ENCODE measurements at places on chromosomes 7 and 10.

GRCh38 chr7:124086843-124087242 lies 54.0 kb upstream of the TMEM229A start:
- no peak for DNase-seq

DNA sequence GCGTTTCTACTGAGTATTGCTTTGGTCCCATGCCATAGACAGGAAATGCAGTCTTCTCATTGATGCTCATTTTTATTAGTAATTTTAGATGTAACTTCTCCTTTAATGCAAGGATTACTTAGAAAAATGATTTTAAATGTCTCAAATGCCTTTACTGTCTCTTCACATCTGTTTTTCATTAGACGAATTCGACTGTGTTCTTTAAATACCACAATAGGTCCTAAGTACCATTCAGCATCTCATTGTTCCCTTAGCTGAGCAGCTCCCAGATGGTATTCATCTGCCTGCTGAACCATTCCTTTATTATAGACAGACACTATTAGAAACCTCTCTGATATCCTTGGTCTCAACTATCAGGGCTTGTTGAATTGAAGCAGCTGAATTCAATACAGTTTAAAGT lies 113.6 kb downstream of the LSMEM1 start:
- DNase-seq: no peak

DNA sequence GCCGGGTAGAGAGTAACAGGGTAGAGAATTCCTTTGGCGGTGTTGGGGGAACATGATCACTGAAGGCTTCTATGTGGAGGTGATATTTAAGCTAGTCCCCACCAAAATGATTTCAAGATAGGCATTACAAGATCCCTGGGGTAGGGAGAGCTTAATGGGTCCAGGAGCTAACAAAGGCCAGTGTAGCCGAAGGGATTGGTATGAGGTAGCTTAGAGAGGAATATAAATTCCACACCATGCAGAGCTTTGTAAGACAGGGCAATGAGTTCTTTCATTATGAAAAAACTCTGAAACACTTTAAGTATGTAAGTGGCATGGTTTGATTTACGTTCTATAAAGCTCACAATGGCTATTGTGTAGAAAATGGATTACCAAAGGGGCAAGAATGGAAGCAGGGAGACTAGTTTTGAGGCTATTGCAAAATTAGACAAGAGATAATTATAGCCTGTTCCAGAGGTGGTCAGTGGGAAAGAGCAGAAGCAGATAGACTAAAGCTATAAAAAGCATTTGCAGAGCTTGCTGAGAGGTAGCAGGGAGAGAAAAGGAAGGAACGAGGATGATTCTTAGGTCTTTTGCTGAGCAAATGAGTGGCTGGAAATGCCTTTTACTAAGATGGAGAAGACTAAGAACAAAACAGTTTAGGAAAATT lies 119.7 kb upstream of the SLC25A13 start:
- no peak for DNase-seq

DNA sequence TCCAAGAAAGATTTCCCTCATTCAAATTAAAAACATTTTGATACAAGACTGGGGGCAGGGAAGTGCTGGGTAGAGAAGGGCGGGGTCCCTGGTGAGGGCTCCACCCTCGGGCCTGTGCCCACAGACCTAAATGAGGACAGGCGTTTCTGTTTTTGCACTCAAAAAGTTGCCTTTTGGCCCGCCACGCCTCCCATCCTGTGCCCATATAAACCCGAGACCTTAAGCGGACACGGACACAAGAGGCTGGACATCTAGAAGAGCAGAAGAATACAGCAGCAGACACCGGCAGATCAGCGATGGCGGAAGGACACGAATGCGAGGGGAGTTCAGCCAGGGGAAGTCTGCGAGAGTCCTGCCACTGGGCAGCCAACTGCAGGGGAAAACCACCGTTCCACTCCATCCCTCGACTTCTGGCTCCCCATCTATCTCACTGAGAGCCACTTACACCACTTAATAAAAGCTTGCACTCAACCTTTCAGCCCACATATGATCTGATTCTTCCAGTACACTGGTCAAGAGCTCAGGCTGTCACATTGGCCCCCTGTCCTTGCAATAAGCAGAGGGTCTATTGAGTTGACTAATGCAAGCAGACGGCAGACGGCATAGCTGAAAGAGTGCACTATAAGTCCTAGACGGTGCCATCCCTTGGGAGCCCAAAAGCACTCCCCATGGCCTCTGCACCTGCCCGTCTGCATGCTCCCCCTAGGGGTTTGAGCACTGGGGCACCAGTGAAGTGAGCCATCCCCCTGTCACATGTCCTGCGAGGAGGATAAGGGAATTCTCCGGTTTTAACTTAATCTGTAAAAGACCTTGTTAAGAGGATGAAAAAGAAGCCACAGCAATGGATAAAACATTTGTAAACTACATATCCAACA lies 181.8 kb upstream of the PRSS1 start:
- no peak for DNase-seq

- no peak for DNase-seq
Measured at GRCh38 chr10:14060320-14061070, 270.2 kb downstream of the FRMD4A start.

- DNase-seq: no peak
Measured at GRCh38 chr10:35421553-35422178, 85.4 kb downstream of the CCNY start.

- no peak for DNase-seq
Measured at GRCh38 chr10:32041290-32042028, 14.8 kb downstream of the KIF5B start.

DNA sequence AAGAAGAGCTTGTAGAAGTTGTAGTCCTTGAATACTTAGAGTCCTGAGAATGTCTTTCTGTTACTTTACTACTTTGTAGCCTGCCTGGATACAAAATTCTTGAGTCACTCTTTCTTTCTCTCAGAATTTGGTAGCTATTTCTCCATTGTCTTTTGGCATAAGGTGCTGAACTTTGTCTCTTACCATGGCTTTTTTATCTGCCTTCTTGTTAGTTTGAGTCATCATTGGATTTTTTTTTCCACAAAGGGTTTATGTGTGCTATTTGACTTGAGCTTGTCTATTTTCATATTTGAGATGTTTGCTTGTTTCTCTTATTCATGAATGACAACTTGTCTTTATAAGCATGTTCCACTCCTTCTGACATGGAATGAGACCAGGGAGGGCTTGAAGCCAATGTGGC lies 74.5 kb upstream of the EXOC6 start:
- no peak for DNase-seq

GRCh38 chr10:131070856-131071255 lies 240.7 kb downstream of the TCERG1L start:
- no peak for DNase-seq

DNA sequence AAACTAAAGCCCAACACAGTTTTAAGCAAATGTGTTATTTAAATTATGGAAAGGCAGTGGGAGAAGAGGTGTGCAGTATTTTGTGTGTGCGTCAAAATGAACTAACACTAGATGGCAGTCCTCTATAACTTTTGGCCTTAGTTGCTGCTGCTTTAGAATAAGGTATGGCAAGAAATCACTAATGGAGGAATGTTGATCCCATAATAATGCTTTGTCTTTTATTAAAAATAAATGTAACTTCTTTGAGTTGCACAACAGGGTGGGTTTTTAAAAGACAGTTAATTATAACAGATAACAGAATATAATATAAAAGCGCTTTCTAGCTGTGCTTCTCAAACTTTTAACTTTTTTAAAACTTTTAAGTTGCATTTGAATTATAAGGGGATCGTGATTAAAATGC lies 56.4 kb downstream of the BBS9 start:
- no peak for DNase-seq

DNA sequence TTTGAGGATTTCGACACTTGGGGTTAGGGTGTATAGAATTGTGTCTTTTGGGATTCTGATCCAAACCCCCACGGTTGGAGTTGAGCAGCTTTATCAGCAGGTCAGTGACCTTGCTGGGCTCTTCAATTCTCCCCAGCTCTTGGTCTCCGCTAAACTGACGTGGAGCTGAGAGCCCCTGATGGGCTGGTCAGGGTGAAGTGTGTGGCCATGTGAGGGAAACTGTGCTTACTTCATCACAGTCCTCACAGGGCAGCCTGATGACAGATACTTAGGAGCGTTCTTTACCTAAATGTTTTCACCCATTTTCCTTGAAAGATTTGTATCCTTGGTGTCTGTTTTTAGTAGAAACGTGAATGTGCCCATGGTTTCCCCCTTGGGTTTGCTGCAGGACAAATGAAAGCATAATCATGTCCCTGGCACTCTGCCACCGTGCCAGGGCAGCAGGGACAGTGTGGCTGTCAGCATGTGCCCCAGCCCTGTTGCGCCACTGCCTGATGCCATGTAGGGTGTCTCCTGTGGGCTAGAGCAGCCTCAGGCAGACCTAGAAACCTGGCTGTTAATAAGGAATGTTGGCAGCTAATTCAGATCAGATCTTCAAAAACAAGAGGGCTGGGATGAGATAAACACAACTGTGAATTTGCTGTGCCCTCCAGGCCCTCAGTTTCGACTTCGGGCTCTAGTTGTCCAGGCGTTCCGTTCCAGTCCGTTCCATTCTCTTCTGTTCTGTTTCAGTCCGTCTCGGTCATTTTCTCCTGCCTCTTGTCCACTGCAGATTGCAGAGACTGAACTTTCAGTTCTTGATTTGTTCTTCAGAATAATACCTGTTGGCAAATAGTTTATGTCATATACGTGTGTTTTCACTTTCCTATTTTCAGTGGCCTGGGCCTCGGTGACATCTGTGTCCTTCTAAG lies 96.8 kb downstream of the TRRAP start:
- no peak for DNase-seq

- no peak for DNase-seq
Measured at GRCh38 chr7:129875745-129876411, 76.9 kb downstream of the UBE2H start.

GRCh38 chr7:156827587-156828203 lies 65.3 kb downstream of the LMBR1 start:
- no peak for DNase-seq

DNA sequence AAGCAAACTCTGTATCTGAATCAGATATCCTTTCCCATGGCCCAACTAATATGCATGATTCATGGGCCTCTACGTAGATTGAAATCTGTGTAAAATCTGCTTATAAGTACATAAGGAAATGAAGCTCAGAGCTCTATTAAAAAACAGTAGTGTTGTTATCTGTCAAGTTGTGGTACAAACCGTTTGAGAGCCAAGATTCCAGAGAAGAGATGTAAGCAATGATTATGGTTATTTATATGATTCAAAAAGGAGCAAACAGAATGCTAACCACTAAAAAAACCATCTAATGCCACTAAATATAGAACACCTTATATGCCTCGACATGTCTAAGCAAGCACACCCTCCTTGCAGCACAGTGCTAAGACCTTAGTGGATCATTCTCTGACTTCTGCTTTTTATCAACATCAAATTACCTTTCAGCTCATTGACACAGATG lies 26.6 kb downstream of the RPP38 start:
- no peak for DNase-seq

GRCh38 chr7:33191340-33191739 lies 62.0 kb downstream of the BBS9 start:
- no peak for DNase-seq

DNA sequence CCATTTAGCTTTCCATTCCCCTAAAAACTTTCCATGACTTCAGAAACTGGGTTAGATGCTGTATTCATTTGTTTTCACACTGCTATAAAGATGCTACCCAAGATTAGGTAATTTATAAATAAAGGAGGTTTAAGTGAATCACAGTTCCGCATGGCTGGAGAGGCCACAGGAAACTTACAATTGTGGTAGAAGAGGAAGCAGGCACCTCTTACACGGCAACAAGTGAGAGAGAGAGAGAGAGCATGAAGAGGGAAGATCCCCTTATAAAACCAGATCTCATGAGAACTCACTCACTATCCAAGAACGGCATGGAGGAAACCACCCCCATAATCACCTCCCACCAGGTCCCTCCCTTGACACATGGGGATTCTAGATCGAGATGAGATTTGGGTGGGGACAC lies 336.8 kb downstream of the TFEC start:
- DNase-seq: no peak

DNA sequence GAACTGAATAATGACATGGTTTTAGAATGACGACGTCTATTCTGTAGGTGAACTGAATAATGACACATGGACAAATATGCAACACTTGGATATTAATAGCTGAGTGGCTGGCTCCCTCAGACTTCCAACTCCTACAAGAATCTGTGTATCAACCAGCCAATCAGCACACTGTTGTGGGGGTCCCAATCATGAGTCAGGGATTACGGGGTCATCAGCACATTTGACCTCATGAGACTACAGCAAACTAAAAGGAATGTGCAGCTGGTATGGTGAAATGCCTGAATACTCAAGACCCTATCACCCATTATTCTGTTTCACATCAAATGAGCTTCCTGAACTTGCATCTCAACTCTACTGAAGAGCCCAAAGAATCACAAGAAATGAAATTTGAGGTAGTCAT lies 192.5 kb downstream of the ANK3 start:
- DNase-seq: no peak

DNA sequence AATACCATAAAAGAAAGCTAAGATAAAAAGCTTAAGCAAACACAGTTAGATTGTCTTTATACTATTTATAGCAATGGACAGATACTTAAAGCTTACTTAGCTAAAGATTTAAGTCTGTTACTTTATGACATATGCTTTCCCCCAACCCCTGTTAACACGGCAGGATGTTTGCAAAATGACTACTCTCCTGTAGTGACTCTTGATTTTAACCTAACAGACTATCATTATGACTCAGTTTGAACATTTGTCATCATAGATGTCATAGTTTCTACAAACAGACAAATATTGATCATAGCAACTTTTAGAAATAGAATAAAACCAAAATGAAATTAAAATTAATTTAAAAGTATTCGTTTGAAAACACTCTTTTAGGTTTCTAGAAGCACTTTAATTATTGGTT lies 7.8 kb upstream of the COMMD3 start:
- no peak for DNase-seq

GRCh38 chr7:128919241-128919640 lies 8.7 kb upstream of the KCP start:
- no peak for DNase-seq

- DNase-seq: no peak
Measured at GRCh38 chr7:101164071-101164840, 1.1 kb downstream of the VGF start.

DNA sequence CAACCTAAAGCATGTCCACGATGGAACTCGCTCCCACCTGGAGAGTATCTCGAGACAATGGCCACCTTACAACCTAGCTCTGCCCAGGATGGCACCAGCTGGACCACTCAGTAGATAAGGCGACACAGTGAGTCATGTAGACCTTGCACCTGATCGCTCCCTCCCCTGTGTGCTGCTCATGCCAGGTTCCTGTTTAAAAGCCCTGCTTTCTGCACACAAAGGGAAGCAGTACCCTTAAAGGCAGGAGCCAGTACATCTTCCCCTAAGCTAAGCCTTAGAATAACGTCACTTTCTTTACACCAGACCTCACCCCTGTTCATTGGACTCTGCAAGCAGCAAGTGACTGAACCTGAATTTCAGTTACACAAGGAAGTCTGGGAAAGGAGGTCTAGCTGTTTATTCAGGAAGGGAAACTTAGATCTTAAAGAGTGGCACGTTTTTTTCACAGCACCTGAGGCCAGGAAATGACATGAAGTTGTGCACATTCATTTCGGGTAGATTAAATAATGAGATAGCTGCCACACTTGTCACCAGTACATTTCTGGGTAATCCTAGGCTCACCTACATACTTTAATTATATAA lies 117.9 kb downstream of the MTPAP start:
- DNase-seq: no peak

Data from T-helper 17 cell (primary cell).